ENCODE measurements at places on chromosomes 11 and 22.

GRCh38 chr11:101428918-101429317 is 154.9 kb downstream of the TRPC6 start:
- no peaks in the 10 kb centered on the region for H3K27me3 ChIP-seq
- H3K4me1 ChIP-seq = no peaks in the 10 kb centered on the region
- no peaks in the 10 kb centered on the region for H3K36me3 ChIP-seq
- no peak overlapping the region for H3K4me3 ChIP-seq
- no peak overlapping the region for H3K27ac ChIP-seq
- DNase-seq = no peak

DNA sequence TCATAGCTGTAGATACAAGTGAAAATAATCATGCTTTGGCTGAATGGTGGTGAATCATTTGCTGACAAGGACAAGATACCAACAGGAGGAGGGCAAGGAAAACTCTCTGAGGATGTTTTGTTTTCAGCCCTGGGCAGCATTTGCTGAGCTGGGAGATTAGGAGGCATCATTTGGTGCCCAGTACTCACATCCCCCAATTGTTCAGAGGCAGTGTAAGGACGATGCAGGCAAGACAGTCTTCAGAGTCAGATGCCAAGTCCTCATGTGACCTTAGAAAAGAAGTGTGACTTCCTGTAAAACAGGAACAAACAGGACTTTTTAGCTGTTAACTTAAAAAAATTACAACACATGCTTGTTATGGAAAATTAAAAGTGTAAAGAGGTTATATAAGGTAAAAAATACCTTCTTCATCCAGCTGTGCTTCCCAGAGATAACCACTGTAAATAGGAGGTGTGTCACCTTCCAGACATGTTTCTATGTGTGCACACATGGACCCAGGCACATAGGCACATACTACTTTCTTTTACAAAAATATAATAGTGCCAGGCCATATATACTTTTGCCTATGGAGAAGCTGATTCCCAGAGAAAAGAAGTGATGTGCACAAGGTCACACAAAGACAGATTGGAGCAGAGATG is 18.0 kb downstream of the CNTF start:
- H3K4me3 ChIP-seq = no peak overlapping the region
- no peak for DNase-seq
- no peaks in the 10 kb centered on the region for H3K36me3 ChIP-seq
- no peaks in the 10 kb centered on the region for H3K27me3 ChIP-seq
- H3K27ac ChIP-seq = no peak overlapping the region
- H3K4me1 ChIP-seq = no peaks in the 10 kb centered on the region

DNA sequence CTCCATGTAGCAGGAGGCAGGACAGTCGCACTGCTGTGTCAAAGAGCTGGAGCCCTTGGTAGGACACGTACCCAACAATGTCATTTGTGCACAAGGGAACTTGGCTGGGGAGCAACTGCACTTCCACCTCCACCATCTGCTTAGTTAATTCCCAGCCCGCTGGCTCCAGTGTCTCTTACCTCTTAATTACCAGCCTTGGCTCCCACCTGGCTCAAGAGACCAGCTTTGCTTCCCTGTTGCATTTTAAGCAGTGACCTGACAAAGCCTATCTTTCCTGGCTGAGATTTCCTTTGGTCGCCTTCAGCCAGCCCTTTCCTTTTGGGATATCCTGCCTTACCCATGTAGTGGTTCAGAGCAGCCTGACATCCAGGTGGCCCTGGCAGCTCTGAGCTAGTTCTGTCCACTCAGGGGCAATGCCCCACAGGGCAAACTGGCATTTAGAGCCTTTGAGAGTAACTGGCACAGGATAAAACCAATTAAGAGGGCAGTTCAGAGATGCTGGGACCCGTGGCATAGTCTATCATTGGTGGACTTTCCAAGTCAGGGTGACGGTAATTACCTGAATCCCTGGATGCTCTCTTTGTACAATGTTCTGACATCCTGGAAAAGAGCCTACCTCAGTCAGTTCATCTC is 212.6 kb upstream of the SORL1-AS1 start:
- H3K4me1 ChIP-seq = no peaks in the 10 kb centered on the region
- H3K4me3 ChIP-seq = no peak overlapping the region
- no peaks in the 10 kb centered on the region for H3K36me3 ChIP-seq
- no peaks in the 10 kb centered on the region for H3K27me3 ChIP-seq
- no peak overlapping the region for H3K27ac ChIP-seq

GRCh38 chr11:67275606-67276409 is 9.5 kb downstream of the GRK2 start:
- H3K36me3 ChIP-seq = peaks cover 35% of the 10 kb centered on the region
- H3K4me1 ChIP-seq = peaks cover 12% of the 10 kb centered on the region
- H3K27me3 ChIP-seq = no peaks in the 10 kb centered on the region
- H3K27ac ChIP-seq = no peak overlapping the region

DNA sequence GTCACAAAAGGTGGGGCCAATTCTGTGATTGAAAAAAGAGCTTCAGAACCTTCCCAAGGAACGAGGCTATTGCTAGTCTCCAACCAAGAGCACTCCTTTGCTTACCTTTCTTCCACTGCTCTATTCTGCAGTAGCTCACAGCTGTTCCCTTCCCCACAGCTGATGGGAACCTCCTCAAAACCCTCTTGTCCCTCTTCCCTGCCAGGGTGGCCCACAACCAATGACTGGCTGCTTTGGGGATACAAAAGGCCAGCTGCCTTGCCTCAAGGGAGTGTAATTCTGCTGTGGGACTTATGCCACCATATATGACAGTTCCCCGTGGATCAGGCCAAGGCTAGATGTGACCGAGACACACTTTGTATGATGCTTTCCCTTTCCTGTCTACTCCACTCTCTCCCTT is 15.0 kb downstream of the KCNE3 start:
- no peak overlapping the region for H3K27ac ChIP-seq
- no peak overlapping the region for H3K4me3 ChIP-seq
- H3K4me1 ChIP-seq = no peaks in the 10 kb centered on the region
- no peak for DNase-seq

- no peak overlapping the region for H3K27ac ChIP-seq
- no peaks in the 10 kb centered on the region for H3K36me3 ChIP-seq
- H3K4me1 ChIP-seq = no peaks in the 10 kb centered on the region
- H3K4me3 ChIP-seq = no peak overlapping the region
- DNase-seq = no peak
- H3K27me3 ChIP-seq = no peaks in the 10 kb centered on the region
Observed at GRCh38 chr11:72783144-72783905, 10.5 kb downstream of the STARD10 start.

DNA sequence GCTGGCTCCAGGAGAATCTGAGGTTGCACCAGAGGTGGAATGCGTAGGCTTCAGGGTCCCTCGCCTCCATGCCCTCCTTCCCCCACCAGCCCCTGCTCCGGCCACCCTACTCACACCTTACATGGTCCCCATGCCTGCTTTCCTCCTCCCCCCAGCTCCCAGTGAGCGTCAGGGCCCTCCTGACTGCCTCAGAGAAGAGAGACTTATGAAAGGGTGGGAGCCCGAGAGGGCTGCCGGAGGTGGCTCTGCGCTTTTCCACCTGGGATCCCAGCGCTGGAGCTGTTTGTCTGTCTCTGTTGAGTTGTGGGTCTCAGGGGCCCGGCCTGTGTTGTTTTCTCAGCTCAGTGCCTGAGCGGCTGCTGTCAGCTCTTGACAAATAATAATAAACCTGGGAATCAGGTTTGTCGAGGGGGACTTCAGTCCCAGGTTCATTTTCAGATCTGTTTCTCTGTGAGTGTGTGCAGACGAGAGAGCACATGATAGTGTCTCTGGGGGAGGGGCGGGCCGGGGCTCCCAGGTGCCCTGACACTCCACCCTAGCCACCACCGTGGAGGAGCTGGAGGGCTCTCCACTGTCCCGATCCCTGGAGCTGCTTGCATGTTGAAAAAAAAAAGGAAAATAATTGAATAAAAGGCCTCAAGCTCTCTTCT is 153.7 kb downstream of the FEZ1 start:
- H3K4me3 ChIP-seq = no peak overlapping the region
- no peaks in the 10 kb centered on the region for H3K27me3 ChIP-seq
- H3K27ac ChIP-seq = no peak overlapping the region
- no peaks in the 10 kb centered on the region for H3K4me1 ChIP-seq

GRCh38 chr11:12581923-12582322 is 92.3 kb upstream of the TEAD1 start:
- no peak overlapping the region for H3K4me3 ChIP-seq
- H3K36me3 ChIP-seq = no peaks in the 10 kb centered on the region
- H3K4me1 ChIP-seq = no peaks in the 10 kb centered on the region
- H3K27ac ChIP-seq = no peak overlapping the region
- DNase-seq = no peak

DNA sequence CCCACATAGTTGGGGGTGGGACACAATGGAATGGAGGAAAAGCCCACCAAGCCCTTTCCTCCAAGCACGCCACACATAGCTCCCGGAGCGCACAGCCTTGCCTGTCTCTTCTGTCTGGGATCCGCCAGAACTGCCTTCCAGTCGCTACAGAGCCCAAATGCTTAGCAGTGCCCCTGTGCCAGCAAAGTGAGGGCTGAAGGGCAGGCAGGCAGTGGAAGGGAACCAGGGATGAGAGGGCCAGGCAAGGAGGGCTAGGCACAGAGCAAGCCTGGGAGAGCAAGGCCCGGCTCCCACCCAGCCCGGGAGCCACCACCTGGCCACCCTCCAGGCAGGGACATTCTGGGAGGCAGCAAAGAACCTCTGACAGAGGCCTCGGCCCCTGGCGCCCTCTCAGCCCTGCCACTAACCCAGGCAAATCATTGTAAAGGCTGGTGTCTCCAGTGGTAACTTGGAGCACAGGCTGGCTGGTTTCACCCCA is 32.5 kb downstream of the PPP2R1B start:
- no peaks in the 10 kb centered on the region for H3K27me3 ChIP-seq
- no peak for DNase-seq
- H3K36me3 ChIP-seq = no peaks in the 10 kb centered on the region
- no peak overlapping the region for H3K27ac ChIP-seq
- peaks cover 18% of the 10 kb centered on the region for H3K4me1 ChIP-seq

- no peak overlapping the region for H3K4me3 ChIP-seq
- no peaks in the 10 kb centered on the region for H3K4me1 ChIP-seq
- DNase-seq = no peak
- H3K36me3 ChIP-seq = no peaks in the 10 kb centered on the region
Observed at GRCh38 chr11:37817727-37818270, 1219.8 kb upstream of the RAG2 start.

GRCh38 chr11:115421352-115421991 is 82.7 kb downstream of the CADM1 start:
- H3K27ac ChIP-seq = no peak overlapping the region
- H3K4me1 ChIP-seq = no peaks in the 10 kb centered on the region
- no peak overlapping the region for H3K4me3 ChIP-seq
- H3K36me3 ChIP-seq = no peaks in the 10 kb centered on the region

DNA sequence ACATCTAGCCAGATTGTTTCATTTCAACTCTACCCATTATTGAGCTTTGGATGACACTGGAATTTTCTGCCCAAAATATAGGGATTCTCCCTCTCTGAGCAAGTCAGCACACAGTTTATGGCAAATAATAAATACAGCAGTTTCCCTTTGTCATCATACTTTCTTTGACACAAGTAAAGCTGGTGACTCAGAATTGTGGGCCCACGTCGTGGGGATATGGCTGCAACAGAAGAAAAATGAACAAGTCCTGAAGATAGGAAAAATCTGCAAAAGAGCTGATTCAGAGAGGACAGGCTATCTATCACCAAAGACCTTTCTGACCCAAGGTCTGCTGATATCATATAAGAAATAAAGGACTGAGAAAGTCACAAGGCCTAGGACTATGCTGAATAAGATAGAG is 236.3 kb upstream of the ZC3H12C start:
- H3K4me1 ChIP-seq = no peaks in the 10 kb centered on the region
- no peak overlapping the region for H3K4me3 ChIP-seq
- H3K36me3 ChIP-seq = no peaks in the 10 kb centered on the region
- H3K27ac ChIP-seq = no peak overlapping the region
- no peak for DNase-seq
- H3K27me3 ChIP-seq = no peaks in the 10 kb centered on the region

Measured in RWPE2 (cell line).